ENCODE measurements at places on chromosomes 2 and 18. TPM values are rescaled to one million over a fixed set of nuclear protein-coding genes. Genes with fewer than 3 reads are reported as not detected.

DNA sequence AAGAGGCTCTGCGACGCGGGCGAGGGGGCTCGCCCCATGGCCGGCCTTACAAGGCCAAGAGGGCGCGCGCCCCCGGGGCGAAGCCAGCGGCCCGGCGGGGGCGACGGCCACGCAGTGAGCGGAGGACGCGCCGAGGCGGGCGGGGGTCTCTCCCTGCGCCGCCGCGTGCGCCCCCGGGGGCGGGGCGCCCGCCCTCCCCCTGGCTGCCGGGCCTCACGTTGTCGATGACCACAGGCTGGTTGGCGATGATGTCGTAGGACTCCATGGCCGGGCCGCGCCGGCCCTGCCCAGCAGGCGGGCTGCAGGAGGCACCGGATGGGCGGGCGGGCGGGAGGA, 250 bp downstream of the ACTR1B start:
- no peak for DNase-seq

- DNase-seq, result no peak
These were observed 686.3 kb upstream of the SETBP1 start for GRCh38 chr18:43994381-43994780.

DNA sequence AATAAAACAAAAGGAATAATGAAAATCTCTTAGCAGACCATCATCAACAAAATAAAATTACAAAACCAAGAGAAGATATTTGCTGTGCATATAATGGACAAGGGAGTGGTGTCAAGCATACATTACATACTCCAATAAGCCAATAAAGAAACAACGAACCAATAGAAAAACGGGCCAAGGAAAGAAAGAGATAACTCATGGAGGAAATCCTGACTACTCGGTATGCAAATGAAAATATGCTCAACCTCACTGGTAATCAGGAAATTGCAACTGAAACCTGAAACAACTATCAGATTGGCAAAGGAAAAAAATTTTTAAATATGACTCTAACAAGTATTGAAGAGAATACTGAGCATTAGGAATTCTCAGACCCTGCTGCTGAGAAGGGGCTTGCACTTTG, 84.7 kb downstream of the BCL2 start:
- DNase-seq, result no peak

GRCh38 chr2:63667132-63667700, 78.5 kb downstream of the MDH1 start:
- no peak for DNase-seq

The SH3BP4 gene
- total RNA-seq, result 8.3 TPM

The FAM110C gene
- 5.2 TPM for total RNA-seq

Data from left ventricle myocardium superior (tissue), 1 donor.